HEK293T (cell line): ENCODE measurements at places on chromosomes 11 and 22.

GRCh38 chr11:48064306-48064705 is 83.9 kb downstream of the PTPRJ start:
- DNase-seq: no peak

GRCh38 chr22:27883656-27884350 is 35.3 kb downstream of the PITPNB start:
- no peak for DNase-seq

- no peak for DNase-seq
Measured at GRCh38 chr11:100872951-100873740, 186.1 kb downstream of the ARHGAP42 start.

GRCh38 chr22:48104766-48105165 is 1342.3 kb downstream of the TBC1D22A start:
- no peak for DNase-seq

- DNase-seq: no peak
Measured at GRCh38 chr11:74721479-74721835, 9.8 kb downstream of the CHRDL2 start.

GRCh38 chr22:49944399-49944891 is 16.1 kb upstream of the PIM3 start:
- DNase-seq: no peak

DNA sequence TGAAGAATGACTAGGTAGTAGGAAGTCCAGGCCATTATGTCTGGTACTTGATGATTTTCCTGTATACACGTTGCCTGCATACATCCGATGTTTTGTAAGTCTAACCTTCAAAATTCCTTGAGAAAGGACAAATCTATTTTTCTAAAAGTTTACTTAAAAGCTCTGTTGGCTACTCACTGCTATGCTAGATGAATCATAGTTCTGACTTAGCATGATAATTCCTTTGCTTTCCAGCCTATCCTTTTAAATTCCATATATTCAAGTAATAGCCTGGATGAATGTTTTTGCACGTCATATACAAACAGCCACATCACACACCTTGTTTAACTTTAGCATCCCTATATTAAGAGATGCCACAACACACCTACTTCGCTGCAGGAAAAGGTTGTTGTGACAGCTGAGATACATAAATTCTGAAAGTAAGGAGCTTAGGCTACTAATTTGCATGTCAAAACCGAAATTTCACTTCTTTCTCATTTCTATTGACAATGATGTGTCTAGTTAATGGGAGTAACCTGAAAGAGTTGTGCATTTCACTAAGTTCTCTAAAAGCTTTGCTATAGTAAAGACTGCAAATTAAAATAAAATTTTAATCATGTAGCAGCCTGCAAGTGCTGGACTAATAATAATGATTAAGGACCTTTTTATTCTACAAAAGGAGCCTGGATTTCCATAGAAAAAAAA is 1116.4 kb downstream of the JRKL start:
- DNase-seq: no peak

GRCh38 chr22:26711205-26711963 is 54.0 kb downstream of the MIAT start:
- no peak for DNase-seq

DNA sequence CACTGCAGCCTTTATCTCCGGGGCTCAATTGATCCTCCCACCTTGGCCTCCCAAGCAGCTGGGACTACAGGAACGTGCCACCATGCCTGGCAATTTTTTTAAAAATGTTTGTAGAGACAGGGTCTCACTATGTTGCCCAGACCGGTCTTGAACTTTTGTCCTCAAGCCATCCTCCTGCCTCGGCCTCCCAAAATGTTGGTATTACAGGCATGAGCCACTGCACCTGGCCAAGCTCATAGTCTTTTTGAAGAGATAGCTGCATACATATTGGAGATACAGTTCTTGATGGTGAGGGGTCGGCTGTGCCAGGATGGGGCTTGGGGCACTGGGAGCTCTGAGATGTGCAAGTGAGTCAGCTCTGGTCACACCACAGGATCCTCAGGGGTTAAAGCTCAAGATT is 53.2 kb downstream of the CHRDL2 start:
- no peak for DNase-seq

GRCh38 chr11:10743354-10744000 is 7.6 kb upstream of the CTR9 start:
- no peak for DNase-seq

DNA sequence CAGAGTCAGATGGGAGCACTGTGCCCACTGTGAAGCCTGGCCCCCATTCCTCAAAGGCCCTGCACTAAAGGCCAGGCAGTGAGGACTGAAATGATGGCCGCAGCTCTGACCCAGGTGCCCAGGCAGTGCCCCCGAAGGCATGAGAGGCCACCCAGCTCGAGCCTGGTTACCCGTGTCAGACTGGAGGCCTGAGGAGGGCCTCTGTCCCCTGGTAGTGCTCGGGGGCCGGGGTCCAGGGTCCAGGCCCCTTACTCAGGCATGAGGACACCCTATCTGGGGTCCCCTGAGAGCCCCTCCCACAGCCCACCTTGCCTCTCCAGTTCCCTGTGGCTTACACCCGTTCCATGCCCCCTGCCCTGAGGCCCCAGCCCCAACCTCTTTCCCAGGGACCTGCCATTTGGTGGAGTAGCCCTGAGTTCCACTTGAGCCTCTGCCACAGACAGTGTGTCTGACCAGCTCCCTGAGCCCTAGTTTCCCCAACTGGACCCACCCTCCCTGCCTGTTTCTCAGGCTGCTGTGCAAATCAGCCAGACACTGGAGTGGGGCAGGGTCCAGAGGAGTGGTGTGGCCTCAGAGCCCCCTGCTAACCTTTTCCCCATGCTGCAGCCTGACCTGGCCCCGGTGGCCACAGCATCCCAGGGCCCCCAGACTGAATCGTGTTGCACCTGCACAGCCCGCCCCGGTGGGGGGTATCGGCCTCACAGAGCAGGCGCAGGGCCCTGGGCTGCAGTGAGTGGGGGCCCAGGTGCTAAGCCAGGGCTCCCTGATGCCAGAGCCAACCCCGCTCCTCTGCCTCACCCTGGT is 10.8 kb upstream of the ANKRD13D start:
- no peak for DNase-seq

- DNase-seq: peak; percentile 37
Measured at GRCh38 chr11:30567120-30567519, 19.0 kb downstream of the MPPED2 start.

- DNase-seq: no peak
Measured at GRCh38 chr11:31802609-31802989, 8.5 kb downstream of the PAX6 start.

GRCh38 chr22:37636186-37636948 is 3.1 kb upstream of the SH3BP1 start:
- no peak for DNase-seq

DNA sequence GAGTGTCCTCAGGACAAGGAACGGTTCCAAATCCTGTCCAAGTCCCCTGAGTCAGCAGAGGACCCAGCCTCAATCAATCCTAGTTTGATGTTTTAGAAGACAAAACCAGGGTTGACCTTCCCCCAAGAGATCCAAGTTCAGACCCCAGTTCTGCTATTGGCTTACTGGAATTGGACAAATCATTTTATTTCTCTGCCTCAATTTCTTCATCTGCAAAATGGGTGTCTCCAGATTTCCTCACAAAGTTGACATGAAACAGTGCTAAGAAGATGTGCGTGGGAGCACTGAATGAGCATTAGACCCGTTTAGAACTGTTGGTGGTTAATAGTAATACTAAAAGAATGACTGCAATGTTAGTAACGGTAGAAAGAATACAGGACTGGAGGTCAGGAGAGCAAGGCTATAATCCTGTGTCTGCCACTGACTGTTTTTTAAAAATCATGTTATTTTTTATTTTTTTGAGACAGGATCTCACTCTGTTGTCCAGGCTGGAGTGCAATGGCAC is 32.8 kb upstream of the SCUBE1 start:
- DNase-seq: no peak
